ENCODE measurements at places on chromosomes 5 and 9.

DNA sequence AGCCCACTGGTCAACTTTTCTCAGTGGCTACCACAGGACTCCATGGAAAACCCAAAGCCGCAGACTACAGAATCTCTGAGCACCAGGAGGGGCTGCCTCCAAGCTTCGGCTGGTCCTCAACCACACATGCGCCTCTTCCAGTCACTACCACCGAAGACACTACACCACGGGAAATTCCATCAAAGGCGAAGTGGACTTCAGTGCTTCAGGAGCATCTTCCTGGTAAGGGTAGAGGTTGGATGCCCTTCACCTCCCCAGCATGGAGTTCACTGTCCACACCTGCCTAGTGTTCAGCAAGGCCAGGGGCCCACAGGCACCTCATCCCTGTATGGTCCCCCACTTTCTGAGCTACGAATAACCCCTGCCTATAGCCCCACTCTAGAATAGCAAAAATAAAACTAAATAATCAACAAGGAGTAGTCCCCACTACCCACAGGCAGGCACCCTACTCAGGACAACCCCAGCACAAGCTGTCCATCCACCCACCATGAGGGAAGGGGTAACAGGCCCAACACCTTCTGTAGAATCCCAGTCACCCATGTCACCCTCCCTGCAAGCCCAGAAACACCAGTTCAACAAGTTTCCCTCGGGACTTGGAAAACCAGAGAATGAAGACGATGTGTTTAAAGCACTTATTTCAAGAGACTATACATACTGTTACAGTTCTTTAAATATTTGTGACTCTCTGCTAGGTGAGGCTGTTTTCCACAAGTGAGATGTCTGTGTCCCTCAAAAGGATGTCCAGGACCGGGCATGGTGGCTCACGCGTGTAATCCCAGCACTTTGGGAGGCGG, 2.6 kb downstream of the VDAC1 start:
- no peak for DNase-seq

DNA sequence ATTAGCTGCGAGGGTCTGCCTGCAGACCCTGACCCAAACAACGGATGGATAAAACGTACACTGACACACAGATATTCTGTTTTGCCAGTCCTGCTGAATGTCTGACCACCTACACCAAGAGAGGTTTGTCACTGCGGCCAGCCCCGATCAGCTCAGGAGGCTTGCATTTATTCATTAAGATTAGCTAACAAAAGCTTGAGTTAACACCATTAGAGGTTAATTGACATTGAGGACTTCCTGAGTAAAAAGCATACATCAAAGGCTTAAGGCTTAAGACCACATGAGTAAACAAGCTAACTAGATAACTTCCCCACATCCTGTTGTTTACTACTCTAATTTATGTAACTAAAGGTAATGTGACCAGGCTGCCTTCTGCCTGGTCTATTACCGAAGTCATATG, 198.1 kb upstream of the TRPC7 start:
- DNase-seq, result peak; percentile 90

- DNase-seq, result no peak
Measured at GRCh38 chr9:134538856-134539566, 102.6 kb upstream of the COL5A1 start.

- no peak for DNase-seq
Measured at GRCh38 chr5:145681216-145681615, 153.9 kb downstream of the PRELID2 start.

- peak; percentile 88 for DNase-seq
Measured at GRCh38 chr5:122515709-122516431, 203.8 kb downstream of the SNCAIP start.

DNA sequence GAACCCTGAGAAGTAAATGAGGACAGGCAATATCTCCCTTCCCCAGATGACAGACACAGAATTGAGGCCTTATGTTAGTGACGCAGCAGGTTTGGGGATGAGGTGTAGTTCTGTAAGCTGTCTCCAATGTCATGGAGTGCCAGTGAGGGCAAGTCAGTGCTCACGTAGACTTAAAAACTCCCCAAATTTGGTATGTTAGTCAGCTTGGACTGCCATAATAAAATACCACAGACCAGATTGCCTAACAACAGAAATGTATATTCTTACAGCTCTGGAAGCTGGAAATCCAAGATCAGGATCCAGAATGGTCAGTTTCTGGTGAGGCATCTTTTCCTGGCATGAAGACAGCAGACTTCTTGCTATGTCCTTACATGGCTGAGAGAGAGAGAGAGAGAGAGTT, 14.9 kb downstream of the FOXI1 start:
- DNase-seq, result no peak

- peak; percentile 37 for DNase-seq
Measured at GRCh38 chr9:112378328-112379176, 1.4 kb upstream of the HSDL2 start.

Data from NCI-H82 (cell line).